ENCODE measurements at places on chromosomes 3 and 15.

DNA sequence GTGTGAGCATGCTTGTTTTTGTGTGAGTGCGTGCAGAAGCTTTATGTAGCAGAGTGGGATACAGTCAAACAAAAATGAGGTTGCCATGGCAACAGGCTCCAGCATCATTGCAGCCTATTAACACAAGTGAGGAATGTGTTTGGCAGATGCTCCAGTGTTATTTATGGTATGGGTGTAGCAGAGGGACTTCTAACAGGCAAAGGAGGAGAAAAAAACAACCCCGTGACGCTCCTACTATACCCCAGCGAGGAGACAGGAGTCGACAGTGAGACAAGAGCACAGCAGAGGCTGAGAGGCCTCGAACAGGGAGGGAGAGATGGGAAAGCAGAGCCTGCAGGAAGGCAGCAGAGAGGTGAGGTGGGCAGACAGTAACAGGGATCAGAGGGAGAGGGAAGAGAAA, 4.9 kb downstream of the ADCY5 start:
- no peak for DNase-seq

- DNase-seq: no peak
These were observed 576 bp upstream of the MB21D2 start for GRCh38 chr3:192918275-192918588.

DNA sequence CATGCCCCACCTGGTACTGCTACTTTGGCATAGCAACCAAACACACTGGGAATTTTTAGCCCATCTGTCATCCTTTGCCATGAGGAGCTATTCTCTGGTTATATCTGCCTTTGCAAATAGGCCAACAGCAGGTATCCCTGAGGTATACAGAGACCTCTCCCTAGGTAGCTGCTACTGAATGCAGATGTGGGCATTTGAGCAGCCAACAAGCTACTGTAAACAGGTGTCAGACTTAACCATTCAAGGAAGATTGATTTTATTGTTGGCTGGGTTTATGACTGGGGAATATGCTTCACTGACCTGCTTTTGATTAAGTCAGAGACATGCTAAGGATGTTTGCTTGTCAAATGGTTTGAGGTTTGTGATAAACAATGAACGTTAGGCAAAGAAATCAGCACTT, 183.2 kb downstream of the OXSM start:
- no peak for DNase-seq

- no peak for DNase-seq
These were observed 17.1 kb upstream of the SLC30A4 start for GRCh38 chr15:45539680-45540079.

GRCh38 chr15:39625856-39626255, 45.0 kb downstream of the THBS1 start:
- DNase-seq: no peak

GRCh38 chr3:17183951-17184550, 299.3 kb downstream of the PLCL2 start:
- no peak for DNase-seq

GRCh38 chr3:16476636-16477035, 36.9 kb downstream of the RFTN1 start:
- DNase-seq: peak; percentile 28
